ENCODE measurements at places on chromosomes 6 and 20.

- DNase-seq: no peak
These were observed 64.0 kb upstream of the RNF146 start for GRCh38 chr6:127202676-127203075.

DNA sequence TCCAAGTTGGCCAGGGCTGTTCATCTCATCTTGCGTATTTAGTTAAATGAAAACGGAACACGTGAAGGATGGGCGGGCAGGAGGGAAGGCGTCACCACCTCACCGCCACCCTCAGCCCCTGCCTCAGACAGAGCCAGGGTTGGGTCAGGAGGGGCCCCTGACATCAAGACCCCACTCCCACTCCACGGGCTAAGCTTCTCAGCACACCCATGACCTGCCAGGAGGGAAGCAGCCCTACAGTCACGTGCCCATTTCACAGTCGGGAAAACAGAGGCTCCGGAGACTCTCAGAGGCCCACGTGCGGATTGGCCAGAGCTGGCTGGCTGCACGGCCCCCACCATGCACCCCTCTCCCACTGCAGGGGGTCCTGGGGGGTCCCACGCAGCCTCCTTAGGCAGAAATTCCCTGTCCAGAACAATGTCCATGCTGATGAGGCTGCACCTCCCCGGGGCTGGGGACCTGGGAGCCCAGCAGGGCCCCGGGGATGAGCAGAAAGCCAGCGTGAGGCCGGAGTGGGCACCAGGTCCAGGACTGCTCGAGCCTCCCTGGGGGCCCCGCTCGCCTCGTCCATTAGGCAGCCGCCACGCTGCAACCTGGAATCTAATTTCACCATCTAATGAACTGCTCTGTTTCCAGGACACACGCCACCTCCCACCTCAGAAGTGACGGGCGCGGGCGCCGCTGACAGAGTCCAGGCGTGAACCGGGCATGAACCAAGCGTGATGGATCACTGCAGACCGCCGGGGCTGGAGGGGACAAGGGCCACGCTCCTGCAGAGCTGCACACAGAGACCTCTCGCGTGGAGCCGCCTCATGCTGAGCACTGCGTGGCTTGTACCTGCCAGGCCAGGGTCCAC lies 15.8 kb downstream of the KCNQ2 start:
- no peak for DNase-seq

GRCh38 chr20:50625986-50626677 lies 65.2 kb downstream of the RIPOR3 start:
- peak; percentile 6 for DNase-seq

GRCh38 chr20:7627734-7628663 lies 312.3 kb downstream of the HAO1 start:
- no peak for DNase-seq

GRCh38 chr6:149851461-149852110 lies 12.6 kb downstream of the LRP11 start:
- DNase-seq: no peak

DNA sequence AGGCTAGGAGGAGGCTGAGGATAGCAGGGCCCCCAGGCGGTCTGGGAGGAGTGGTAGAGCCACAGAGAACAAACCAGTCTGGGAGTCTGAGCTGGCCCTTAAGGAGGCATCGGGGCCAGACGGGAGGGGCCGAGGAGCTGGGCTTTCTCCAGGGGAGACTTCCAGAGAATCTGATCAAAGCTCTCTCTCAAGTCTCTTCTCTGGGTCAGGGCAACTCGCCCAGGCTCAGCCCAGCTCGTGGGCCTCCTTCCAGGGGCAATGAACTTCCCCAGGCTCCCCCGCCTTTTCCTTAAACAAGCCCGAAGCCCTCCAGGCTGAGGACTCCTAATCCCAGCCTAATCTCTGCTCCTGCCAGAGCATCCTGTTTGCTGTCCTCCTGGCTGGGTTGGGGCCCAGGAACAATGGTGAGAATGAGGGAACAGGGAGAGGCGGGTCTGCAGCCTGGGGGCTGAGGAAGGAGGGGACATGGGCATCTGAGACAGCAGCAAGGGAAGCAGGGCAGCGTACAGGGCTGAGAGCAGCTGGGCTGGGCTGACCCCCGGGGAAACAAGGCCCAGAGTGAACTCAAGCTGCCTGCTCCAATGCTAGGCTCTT lies 173.6 kb downstream of the ANKRD60 start:
- DNase-seq: no peak

GRCh38 chr6:34316431-34317171 lies 67.8 kb upstream of the SMIM29 start:
- no peak for DNase-seq

DNA sequence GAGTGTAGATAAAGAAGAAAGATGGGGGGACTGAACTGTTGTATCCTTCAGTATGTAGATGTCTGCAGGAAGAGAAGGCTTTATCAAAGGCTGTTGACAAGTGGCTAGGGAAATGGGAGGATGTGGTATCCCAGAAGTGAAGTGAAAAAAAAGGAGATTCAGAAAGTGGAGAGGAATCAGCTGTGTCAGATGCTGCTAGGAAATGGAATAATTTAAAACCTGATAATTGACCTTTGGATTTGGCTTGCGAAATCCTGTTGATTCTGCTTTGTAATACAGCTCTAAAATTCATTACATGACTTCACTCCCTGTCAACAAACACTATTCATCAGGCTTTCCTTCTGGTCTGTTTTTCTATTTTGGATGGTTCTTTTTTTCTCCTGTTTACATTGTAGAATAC lies 41.7 kb downstream of the PHF3 start:
- DNase-seq: no peak

- DNase-seq: no peak
These were observed 21.5 kb downstream of the CD164 start for GRCh38 chr6:109360791-109361190.

GRCh38 chr20:58053391-58054055 lies 174.9 kb downstream of the ANKRD60 start:
- no peak for DNase-seq

DNA sequence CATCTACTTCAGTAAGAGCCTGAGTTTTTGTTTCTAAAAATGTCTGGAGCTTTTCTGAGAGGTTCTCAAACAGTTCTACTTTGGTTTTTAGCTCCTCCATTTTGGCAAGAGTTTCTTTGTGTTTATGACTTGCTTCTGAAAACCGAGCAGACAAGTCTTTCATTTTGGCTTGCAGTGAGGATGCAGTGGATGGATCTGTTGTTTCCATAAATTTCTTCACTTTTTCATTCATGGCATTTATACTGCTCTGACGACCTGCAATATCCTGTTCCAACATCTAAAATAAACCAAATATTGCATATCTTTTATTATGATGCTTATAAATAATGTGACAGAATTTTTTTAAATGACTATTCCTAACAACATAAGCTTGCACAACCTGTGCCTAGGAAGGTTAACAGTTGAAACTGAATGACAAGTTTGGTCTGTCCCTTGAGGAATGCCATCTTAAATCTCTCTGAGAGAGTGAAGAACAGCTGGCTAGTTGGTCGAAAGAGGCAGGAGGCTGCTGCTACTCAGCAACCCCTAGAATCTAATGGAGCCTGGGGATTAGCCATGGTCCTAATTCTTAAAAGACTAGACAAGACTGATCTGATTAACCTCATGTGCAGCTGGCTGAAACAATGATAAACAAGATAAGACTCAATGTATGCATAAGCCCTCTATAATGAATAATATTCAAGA lies 69.8 kb downstream of the DST start:
- DNase-seq: no peak

DNA sequence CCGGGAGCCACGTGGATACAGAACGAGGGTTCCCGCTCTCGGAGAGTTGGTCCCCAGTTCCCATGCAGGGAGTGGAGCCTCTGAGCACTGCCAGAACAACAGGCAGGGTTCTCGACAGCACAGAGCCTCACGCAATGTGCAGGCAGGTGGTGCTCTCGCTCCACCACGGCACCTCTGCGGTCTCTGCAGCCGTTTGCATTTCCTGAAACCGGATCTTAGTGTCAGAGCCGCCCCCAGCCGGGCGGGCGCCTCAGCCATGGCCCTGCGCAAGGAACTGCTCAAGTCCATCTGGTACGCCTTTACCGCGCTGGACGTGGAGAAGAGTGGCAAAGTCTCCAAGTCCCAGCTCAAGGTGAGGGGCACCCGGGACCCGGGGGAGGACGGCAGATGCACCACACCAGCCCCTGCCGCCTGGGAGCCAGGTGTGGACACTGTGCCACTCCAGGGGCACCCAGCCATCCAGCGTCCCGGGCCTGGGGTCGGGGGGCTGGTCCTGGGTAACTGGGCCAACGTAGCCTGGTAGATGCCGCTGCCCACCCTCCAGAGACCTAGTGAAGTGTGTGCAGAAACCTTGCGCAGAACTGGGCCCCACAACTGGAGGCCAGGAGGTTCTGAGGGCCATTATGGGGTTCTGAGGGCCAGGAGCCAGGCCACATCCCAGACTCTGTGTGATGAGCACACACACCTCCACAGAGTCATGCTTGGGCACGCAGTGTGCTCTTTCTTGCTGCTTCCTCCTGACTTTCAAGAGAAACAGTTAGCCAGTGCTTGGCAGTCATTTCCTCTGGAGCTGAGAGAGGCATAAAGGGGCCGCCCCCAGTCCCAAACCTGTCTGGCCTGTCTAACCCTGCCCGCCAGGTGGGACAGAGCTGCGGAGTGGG lies at the start of gene DEF6:
Gene DEF6 (plus strand): TSS at position 218 of the 881 bp plus-strand sequence. CDS start 39 bp downstream, at position 257.
- DNase-seq: peak; percentile 83

GRCh38 chr20:49578436-49578835 lies 10.5 kb upstream of the PTGIS start:
- DNase-seq: no peak

DNA sequence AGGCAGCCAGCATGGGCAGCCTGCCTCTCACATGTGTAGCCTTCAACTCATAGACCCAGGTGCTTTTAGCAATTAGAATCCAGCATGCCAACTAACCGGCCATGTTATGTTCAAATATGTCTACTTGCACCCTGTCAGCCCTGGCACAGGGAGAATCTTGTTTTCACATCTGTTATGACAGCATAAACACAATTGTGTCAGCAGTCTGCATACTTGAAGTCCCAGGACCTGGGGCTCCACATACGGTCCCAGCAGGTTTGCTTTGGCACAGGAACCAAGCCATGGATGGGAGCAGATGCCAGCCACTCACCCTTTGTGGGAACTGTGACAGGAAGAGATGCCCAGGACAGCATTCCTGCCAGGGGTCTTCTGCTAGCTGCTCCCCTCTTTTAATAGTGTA lies 67.2 kb upstream of the SYNDIG1 start:
- DNase-seq: no peak

DNA sequence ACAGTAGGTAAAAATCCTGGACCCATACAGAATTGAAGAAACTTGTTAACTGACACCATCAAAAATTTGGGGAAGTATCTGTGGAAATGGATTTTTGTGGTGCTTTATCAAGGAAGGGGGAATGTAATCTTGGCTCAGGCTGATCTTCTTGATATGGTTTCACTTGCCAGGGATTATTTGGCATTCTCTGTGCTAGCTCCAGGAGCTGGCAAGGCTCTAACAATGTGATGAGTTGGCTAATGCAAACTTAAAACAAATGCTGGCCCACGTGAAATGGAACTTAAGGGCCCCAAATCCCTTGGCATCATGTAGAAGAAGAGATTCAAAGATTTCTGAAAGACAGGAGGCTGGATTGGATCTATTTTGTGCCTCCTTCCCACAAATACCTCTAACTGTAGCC lies 13.1 kb downstream of the KCNS1 start:
- no peak for DNase-seq

DNA sequence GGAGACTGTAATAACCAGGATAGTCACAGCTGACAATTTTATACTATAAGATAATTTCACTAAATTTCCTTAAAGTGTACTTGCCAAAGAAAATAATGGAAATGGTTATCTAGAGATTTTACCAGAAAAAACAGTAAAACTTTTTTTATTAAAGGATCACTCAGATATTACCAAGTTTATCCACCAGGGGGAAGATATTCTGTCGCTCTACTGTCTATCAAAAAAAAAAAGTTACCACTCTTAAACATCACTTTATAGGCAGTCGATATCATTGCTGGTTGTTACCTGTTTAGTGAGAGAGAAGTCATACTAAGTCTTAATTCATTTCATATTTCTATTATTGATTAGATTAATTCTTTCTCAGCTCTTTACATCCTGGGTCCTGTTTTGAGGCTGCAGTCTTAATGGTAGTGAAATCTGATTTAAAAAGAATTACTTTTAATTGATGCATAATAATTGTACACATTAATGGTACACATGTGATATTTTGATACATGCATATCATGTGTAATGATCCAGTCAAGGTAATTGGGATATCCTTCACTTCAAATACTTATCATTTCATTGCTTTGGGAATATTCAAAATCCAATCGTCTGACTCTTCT lies 18.9 kb downstream of the L3MBTL3 start:
- no peak for DNase-seq

DNA sequence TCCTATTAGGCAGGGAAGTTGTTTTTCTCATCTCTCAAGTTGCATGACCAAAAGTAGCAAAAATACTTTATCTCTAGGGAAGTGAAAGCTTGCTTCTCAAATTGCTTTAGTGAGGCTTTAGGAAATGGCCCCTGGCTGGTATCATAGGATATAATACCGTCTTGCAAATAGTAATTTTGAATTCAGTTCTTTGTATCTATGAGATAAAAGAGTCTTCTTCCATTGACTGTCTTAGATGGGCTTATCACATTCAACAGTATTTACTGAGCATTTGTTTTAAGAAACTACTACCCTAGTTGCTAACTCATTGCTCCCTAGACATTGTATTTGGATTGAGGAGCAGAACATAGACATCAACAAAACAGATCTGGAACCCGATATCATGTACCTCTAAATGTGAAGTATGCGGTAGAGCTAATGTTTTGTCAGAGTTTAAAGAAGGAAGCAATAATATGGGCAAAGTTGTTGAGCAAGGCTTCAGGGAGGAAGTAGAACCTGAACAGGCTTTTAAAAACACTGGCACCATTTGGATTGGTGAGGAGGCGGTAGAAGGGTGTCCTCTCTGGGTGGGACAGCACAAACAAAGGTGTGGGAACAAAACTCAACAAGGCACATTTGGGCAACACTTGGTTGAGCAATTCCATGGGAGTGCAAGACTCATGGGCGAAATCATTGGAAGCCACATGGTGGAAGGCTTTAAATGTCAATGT lies 101.5 kb downstream of the SGK1 start:
- no peak for DNase-seq

DNA sequence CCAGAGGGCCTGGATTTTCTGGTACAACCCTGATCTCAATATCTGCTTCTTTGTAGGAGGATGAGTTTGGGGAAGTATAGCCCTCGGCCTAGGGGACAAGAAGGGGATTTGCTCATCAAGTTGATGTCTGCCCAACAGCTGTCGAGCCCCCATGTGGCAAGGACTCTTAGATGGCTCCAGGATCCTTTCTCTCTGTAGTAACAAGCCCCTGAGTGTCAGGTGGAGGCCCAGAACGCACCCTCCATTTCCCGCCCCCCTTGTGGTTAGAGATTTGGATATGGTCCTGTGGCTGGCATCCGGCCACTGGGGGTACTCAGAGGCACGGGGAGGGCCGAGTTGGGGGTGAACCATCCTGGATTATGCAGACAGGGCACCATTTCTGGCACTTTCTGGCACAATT lies 50.1 kb downstream of the CTCFL start:
- DNase-seq: no peak

GRCh38 chr20:51758978-51759544 lies 9.1 kb downstream of the ATP9A start:
- DNase-seq: no peak

GRCh38 chr20:61698598-61699494 lies 366.8 kb downstream of the TAF4 start:
- DNase-seq: no peak

- no peak for DNase-seq
These were observed 429.6 kb upstream of the JARID2 start for GRCh38 chr6:14816116-14816859.

- no peak for DNase-seq
These were observed 55.5 kb downstream of the JARID2 start for GRCh38 chr6:15301179-15302006.

- DNase-seq: no peak
These were observed 41.0 kb downstream of the ZNF292 start for GRCh38 chr6:87196275-87196842.
